Bone marrow (tissue), 2 donors: ENCODE measurements at places on chromosomes 7 and 10.

- no peak for DNase-seq
Measured at GRCh38 chr10:93438613-93439253, 43.4 kb downstream of the MYOF start.

GRCh38 chr7:19362099-19362498 is 216.9 kb upstream of the FERD3L start:
- no peak for DNase-seq

GRCh38 chr7:91569728-91570457 is 305.7 kb downstream of the FZD1 start:
- DNase-seq, result no peak

- no peak for DNase-seq
Measured at GRCh38 chr7:28395831-28396230, 16.5 kb upstream of the CREB5 start.

GRCh38 chr10:33410096-33410859 is 75.8 kb upstream of the NRP1 start:
- DNase-seq, result no peak

DNA sequence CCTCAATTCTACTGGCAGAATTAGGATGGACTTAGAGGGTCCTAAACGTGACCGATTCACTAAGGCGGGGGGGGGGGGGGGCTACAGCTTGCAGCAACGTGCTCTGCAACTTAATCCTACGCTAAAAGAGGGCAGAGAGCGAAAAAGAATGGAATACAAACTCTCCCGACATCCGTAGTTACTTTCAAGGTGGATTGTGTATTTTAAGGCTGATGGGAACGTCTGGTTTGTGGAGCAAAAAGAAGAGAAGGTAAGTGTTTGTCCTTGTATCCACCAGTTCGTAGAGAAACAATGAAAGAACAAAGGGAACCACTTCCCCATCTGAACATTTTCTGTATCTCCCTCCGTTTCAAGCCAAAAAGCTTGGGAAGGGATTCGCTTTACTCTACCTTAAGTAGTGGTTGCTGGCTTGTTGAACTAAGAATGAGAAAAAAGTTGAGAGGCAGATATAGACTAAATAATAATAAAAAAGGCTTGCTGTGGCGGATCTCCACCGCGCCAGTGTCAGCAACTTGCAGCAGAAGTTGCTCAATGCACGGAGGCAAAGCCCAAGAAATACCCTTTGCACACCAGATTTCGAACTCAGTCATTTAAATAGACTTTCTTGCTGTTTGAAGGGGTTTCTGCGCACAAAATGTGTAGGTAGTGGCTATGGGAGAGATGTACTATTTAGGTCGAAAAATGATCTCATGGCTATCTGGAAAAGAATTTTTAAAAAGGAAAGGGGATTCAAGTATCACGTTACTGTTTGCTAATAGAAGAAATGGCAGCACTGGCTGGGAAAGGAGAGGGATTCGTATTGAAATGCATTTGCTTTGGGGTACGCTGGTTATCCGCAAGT is 736 bp downstream of the SKIDA1 start:
- DNase-seq, result no peak

DNA sequence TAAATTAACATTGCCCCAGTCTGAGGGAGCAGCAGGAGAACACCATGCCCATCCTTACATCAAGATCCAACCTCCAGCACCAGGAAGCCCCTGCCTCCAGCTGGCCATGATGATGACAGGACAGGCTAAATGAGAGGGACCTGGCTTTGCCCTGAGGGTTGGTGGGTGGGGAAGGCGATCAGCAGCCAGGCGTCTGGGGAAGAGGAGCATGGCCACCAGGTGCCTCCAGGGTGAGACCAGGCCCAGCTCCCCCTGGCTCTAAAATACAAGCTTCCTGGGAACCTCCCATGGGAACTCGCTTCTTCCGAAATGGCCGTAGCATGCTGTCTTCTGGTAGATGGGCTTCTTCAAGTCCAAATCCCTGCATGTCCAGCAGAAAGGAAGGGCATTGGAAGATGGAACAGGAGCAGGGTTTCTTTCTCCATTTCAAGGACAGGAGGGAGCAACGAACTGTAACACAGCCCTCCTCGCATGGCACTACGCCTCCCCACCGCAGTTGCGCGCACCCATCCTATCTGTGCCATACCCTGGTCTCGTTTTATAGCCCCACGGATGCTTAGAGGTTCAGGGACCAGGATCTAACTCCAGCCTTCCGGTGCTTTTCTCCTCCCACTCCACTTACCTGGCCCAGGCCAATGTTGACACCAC is 15.8 kb downstream of the MAT1A start:
- DNase-seq, result no peak

- DNase-seq, result no peak
Measured at GRCh38 chr7:135831455-135832195, 83.0 kb upstream of the FAM180A start.

GRCh38 chr7:30034501-30034900 is 6.3 kb downstream of the PLEKHA8 start:
- DNase-seq, result no peak

DNA sequence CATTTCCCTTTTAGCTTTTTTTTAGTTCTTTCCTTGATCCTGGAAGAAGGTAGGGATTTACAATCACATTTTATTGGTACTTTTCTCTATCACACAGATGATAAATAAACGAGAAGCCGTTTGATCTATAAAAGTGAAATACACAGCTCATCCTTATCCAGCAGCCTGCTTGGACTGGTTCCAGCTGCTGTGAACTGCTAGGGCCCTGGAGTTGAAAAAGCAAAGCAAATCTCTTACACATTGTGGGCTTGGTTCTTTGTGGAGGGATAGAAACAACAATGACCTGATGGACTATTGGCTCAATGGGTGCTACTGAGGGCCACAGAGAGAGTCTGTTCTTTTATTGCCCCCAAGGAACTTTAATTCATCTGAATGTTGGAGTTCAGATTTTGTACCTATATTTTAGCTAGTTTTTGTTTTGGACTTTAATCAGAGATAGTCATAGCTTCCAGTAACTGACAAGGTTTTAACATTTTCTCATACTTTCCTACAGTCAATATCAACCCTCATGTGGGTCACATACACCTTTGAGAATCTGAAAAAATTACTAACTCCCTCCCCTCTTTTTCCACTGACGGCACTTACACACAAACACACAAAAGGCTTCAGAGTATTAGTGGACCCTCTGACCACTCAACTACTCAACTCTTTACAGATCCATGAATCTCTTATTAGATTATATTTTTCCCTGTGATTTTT is 91.6 kb upstream of the CCDC6 start:
- DNase-seq, result no peak

DNA sequence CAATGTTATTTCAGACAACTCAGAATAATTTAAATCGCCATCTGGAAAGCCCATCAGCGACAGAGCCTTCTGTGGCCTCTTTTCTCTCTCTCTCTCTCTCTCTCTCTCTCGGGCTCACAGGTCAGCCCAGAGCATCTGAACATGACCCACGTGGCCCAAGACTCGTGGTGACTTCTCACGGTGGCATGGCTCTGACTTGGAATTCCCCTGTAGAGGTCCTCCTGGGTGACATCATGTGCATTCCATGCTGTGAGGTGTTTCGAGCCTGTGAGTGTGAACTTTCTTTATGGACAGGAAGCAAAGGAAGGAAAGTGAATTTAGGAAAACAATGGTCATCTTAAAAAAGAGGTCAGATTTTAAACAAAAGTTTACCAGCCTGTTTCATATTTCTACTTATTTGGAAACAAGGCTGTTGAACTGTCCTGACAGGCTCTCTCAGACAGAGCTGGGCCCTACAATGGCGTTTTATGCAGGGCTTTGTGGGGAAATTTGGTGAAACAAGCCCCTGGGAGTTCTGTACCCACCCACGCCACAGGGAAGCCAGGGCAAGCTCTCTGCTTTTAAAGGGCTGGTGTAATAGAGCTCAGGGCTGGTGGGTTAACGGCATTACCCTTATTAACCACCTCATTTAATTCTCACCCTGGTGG is 359.7 kb upstream of the ZNF32 start:
- no peak for DNase-seq

- DNase-seq, result no peak
Measured at GRCh38 chr7:124201768-124202349, 169.0 kb upstream of the TMEM229A start.

DNA sequence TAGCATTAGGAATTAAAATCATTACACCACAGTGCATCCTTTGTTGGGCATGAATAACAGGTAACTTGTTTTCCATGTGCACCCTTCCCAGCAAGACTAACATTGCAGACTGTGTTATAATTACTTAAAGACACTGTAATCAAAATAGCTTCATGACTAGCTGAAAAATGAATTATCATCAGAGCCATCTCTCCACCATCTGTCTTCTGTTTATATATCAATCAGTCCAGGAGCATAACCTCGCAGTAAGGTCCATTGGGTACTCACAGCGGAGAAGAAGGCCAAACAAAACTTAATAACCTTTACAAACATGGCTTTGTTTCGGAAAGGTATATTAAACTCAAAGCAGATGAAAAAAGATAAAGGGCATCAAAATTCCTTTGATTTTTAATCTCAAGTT is 90.6 kb downstream of the ODAD2 start:
- DNase-seq, result no peak

GRCh38 chr10:7291487-7292270 is 119.2 kb downstream of the SFMBT2 start:
- no peak for DNase-seq
